ENCODE measurements at places on chromosomes 5 and 9. TPM values are rescaled to one million over a fixed set of nuclear protein-coding genes. Genes with fewer than 3 reads are reported as not detected.

- no peak for DNase-seq
- H3K4me3 ChIP-seq, result no peak overlapping the region
- H3K27me3 ChIP-seq, result no peaks in the 10 kb centered on the region
- H3K27ac ChIP-seq, result no peak overlapping the region
- H3K4me1 ChIP-seq, result no peaks in the 10 kb centered on the region
- H3K36me3 ChIP-seq, result no peaks in the 10 kb centered on the region
Measured at GRCh38 chr5:38681029-38681706, 124.7 kb upstream of the LIFR start.

DNA sequence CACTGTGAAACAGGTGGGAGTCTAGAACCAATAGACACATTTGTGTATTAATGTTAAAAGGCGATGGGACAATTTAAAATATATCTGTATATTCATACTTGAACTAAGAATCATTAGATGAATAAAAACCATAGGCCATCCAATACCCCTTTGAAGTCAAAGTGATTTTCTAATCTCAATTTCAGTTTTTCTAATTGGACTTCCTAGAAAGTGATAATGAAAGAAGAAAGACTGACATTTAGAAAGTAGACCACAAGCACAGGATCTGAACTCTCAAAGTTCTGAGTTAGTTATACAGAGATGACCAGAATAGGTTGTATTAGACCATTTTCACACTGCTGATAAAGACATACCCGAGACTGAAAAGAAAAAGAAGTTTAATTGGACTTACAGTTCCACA lies 412.8 kb upstream of the PIK3R1 start:
- no peak overlapping the region for H3K27ac ChIP-seq
- H3K4me3 ChIP-seq, result no peak overlapping the region
- DNase-seq, result no peak
- H3K4me1 ChIP-seq, result no peaks in the 10 kb centered on the region
- H3K36me3 ChIP-seq, result no peaks in the 10 kb centered on the region
- H3K27me3 ChIP-seq, result no peaks in the 10 kb centered on the region

GRCh38 chr5:71652349-71652748 lies 65.2 kb downstream of the MCCC2 start:
- H3K4me1 ChIP-seq, result no peaks in the 10 kb centered on the region
- H3K27me3 ChIP-seq, result no peaks in the 10 kb centered on the region
- H3K4me3 ChIP-seq, result no peak overlapping the region
- DNase-seq, result no peak

- H3K4me1 ChIP-seq, result no peaks in the 10 kb centered on the region
- H3K27ac ChIP-seq, result no peak overlapping the region
- H3K36me3 ChIP-seq, result no peaks in the 10 kb centered on the region
Measured at GRCh38 chr5:67053229-67053628, 143.4 kb downstream of the CD180 start.

GRCh38 chr5:145483212-145483611 lies 351.9 kb downstream of the PRELID2 start:
- H3K4me3 ChIP-seq, result no peak overlapping the region
- DNase-seq, result no peak
- H3K27ac ChIP-seq, result no peak overlapping the region
- no peaks in the 10 kb centered on the region for H3K4me1 ChIP-seq
- no peaks in the 10 kb centered on the region for H3K36me3 ChIP-seq
- no peaks in the 10 kb centered on the region for H3K27me3 ChIP-seq

- no peak for DNase-seq
- no peak overlapping the region for H3K4me3 ChIP-seq
- H3K4me1 ChIP-seq, result no peaks in the 10 kb centered on the region
- no peaks in the 10 kb centered on the region for H3K27me3 ChIP-seq
- no peak overlapping the region for H3K27ac ChIP-seq
Measured at GRCh38 chr9:132505991-132506655, 76.3 kb upstream of the BARHL1 start.

GRCh38 chr5:160899735-160900134 lies 47.7 kb upstream of the ATP10B start:
- H3K36me3 ChIP-seq, result no peaks in the 10 kb centered on the region
- no peaks in the 10 kb centered on the region for H3K4me1 ChIP-seq
- no peak overlapping the region for H3K27ac ChIP-seq
- H3K4me3 ChIP-seq, result no peak overlapping the region
- no peak for DNase-seq

Gene SKIC3
- 69.1 TPM for total RNA-seq

Gene SLC6A7
- total RNA-seq, result not detected

Gene IFNK
- total RNA-seq, result not detected

All from Panc1 (cell line).